Stimulated activated CD4-positive, alpha-beta T cell treated with anti-CD3 and anti-CD28 coated beads, Interleukin-1b, Interleukin-23, amount 100 ng/mL, for 1 hour (primary cell): ENCODE measurements at places on chromosomes 2 and 18.

- no peak for DNase-seq
Observed at GRCh38 chr2:44826601-44827000, 114.9 kb upstream of the SIX3 start.

- no peak for DNase-seq
Observed at GRCh38 chr18:61651880-61652268, 240.9 kb downstream of the RNF152 start.

- no peak for DNase-seq
Observed at GRCh38 chr2:12259493-12259892, 457.2 kb upstream of the TRIB2 start.

DNA sequence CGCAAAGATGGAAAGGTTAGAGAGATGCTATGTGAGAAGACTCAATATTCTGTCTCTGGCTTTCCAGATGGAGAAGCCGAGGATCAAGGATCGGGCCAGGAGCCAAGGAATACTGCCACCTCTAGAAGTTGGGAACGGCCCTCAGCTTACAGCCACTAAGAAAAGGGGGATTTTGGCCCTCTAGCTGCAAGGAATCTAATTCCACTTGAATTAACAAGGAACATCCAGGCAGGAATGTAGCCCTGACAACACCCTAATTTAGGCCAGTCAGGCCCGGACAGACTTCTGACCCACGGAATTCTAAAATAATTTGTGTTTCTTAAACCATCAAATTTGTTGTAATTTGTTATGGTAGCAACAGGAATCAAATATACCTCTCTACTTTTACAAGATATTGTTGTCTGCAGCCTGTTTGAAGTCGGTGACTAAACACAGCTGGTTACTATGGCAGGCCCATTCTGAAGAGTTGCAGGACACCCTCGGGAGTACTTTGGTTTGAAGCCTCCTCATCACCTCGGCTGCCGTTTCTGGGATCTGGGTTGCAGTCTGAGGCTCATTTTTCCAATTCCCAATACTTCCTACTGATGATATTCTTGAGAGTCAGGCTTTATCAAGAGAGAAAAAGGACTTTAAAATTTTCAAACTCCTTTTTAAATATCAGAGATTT, 1131.2 kb downstream of the TSN start:
- no peak for DNase-seq

DNA sequence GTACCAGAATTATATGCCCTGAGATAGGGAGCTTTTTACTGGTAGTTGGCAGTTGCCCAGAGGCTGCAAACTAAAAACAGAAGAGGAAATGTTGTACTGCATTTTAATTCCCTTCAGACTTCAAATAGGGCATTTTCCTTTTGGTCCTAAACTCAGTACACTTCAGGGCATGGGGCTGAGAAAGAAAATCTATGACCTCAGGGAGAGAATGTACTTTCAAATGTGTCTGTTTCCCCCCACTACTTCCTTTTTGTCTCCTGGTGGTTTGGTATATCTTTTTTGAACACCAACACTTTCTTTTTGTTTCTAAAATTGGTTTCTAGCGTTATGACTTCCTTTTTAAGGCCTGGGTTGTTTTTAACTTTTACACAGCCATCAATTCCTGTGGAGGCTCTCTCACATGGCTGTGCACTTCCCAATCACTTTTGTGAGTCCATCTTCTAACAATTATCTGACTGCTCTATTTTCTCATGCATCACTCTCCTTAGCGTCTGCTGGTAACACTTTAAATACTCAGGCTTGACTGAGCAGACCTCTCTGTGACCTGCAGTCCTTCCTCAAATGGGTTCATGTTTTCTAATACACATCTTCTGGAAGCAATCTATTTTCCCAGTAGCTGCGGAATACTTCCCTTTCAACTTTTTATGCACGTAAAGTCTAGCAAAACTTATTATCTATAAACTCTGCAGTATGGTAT, 596.0 kb downstream of the LRP1B start:
- DNase-seq = no peak

- DNase-seq = no peak
Observed at GRCh38 chr2:204086167-204086566, 149.6 kb downstream of the ICOS start.
